ENCODE measurements at places on chromosomes 6 and 20. TPM values are rescaled to one million over a fixed set of nuclear protein-coding genes. Genes with fewer than 3 reads are reported as not detected.
A peak's percentile ranks its signal among the peaks of the same experiment; 100 is the strongest.

DNA sequence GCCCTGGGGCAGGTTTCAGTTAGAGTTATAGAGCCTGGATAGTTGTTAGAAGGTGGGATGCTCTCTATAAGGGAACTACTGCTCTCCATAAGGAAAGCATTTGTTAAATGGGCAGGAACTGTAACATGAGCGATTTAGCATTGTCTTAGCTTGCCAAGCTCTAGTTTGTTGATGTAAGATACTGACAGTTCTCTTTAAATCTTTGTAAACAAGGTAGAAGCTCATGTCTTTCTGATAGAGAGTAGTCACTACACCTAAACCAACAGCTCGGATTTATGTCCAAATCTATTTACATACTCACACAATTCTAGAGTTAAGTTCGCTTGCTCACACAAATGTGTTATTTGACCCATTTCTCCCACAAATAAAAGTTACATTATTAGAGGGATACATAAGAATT is 87.3 kb downstream of the PLCB1 start:
- peaks cover 4% of the 10 kb centered on the region for H3K4me1 ChIP-seq
- no peak overlapping the region for H3K27ac ChIP-seq
- H3K27me3 ChIP-seq, result no peaks in the 10 kb centered on the region
- H3K36me3 ChIP-seq, result no peaks in the 10 kb centered on the region
- DNase-seq, result no peak

DNA sequence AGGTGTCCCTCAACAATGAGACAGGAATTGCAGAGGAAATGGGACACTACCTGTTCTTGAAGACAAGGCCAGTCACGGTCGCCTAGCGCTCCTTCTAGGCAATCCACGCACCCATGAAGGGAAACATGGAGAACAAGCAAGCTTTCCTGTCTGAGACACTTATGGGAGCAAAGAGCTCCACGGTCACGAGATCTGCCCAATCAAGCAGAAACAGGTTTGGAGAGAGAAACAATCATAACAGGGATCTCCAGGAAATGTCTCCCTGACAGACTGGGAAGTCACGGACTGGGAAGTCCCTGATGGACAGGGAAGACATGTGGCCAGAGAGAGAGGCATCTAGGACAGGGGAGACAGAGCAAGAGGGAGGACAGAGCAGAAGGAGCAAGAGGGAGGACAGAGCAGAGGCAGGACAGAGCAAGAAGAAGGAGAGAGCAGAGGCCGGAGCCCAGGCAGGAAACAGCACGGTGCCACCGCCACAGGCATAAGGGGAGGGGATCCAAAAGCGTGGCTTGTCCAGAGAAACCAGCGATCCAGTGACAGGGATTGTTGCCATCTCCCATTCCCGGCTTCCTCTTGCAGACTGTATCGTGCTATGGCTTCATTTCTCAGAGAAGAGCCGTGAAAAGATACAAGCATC is 167.8 kb upstream of the ZNF337 start:
- no peak for DNase-seq
- peaks cover 73% of the 10 kb centered on the region for H3K4me1 ChIP-seq

DNA sequence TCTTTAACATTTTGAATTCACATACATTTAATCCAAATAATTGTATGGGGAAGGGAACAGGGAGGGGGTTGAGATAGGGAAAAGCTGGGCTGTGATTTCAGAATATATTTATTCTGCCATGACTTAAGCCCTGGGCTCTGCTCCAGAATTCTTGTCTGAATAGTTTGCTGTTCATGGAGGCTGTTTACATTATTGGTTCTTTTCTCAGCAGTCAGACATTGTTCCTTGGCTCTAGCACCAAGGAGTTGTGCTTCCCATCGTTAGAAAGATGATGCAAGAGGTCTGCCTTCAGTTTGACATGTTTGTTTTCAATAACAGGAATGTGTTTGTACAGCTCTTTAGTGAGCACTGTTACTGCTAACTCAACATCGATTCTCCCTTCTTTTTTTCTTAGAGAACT is 198.8 kb upstream of the CDYL start:
- no peak overlapping the region for H3K4me3 ChIP-seq
- peaks cover 5% of the 10 kb centered on the region for H3K36me3 ChIP-seq
- no peak for DNase-seq
- no peak overlapping the region for H3K27ac ChIP-seq

DNA sequence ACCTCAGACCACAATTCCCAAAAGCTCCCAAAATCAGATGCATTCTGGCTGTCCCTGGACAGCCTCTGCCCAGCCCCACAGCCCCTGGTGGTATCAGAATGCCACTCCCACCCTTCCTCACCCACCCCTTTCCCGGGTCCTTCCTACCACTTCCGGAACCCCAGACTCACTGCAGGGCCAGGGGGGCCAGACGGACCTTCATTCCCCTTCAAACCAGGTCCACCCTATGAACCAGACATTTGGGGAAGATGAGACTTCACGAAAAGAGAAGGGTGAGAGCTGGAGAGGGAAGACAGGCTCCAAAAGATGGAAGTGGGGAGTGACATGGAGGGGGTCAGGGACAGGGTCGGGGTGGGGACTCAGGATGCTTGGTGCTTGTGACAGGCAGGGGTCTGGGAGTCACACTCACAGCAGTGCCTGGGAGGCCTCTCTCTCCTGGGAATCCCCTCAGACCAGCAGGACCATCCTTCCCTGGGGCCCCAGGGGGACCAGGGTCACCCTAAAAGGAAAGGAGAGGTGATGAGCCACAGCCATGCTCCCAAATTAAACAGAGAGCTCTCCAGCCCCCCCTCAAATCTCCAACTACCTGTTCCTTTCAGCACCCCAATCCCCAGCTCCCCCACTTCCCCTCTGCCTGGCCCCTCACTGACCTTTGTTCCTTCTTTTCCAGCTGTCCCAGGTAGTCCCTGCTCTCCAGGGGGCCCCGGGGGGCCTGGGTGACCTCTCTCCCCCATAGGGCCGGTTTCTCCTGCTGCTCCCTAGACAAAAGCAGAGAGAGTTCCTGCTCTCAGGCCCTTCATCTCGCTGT is 20.2 kb downstream of the COL11A2 start:
- DNase-seq, result no peak
- H3K27me3 ChIP-seq, result peaks cover 37% of the 10 kb centered on the region
- H3K4me1 ChIP-seq, result peaks cover 14% of the 10 kb centered on the region
- H3K27ac ChIP-seq, result peak overlapping the region; percentile 51

GRCh38 chr6:40743690-40744446 is 156.7 kb upstream of the LRFN2 start:
- H3K27me3 ChIP-seq, result peaks cover 6% of the 10 kb centered on the region
- DNase-seq, result no peak
- H3K4me3 ChIP-seq, result no peak overlapping the region

DNA sequence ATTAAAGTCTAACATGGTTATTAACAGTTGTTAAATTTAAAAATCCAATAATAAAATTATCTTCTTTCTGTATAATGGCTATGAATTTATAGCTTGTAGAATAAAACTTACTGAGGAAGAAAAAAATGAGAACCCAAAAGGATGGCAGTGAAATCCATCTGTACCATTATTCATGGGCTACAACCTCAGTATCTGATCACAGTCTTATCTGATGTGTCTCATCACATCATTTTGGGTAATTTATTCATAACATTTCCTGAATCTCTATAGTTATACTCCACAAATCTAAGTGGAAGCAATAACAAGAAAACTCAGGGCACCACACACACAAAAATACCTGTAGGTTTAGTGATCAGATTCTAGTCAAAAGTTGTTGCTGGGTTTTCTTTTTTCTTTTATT is 7.3 kb downstream of the CLDN20 start:
- DNase-seq, result no peak
- no peak overlapping the region for H3K27ac ChIP-seq
- H3K4me3 ChIP-seq, result no peak overlapping the region
- H3K36me3 ChIP-seq, result peaks cover 29% of the 10 kb centered on the region
- H3K27me3 ChIP-seq, result no peaks in the 10 kb centered on the region
- H3K4me1 ChIP-seq, result peaks cover 7% of the 10 kb centered on the region

DNA sequence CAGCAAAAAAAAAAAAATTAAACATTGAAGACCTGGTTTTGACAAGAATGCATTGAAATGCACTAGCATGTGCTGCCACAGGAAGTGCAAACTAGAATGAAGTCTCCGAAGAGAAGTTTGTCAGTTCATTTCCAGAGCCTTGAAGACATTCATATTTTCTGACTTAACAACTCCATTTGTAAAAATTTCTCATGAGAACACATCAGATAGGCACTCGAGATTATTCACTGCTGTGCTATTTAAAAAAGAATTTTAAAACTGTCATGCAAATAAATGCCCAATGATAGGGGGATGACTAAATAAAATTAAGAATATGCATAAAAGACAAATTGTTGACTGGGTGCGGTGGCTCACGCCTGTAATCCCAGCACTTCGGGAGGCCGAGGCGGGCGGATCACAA is 394.6 kb upstream of the JARID2 start:
- no peak overlapping the region for H3K27ac ChIP-seq
- no peak for DNase-seq
- H3K36me3 ChIP-seq, result no peaks in the 10 kb centered on the region
- no peak overlapping the region for H3K4me3 ChIP-seq
- no peaks in the 10 kb centered on the region for H3K27me3 ChIP-seq
- peaks cover 2% of the 10 kb centered on the region for H3K4me1 ChIP-seq

GRCh38 chr20:57792386-57793080 is 82.7 kb upstream of the PMEPA1 start:
- no peak overlapping the region for H3K4me3 ChIP-seq
- no peaks in the 10 kb centered on the region for H3K4me1 ChIP-seq
- peaks cover 16% of the 10 kb centered on the region for H3K27me3 ChIP-seq
- no peak overlapping the region for H3K27ac ChIP-seq
- no peaks in the 10 kb centered on the region for H3K36me3 ChIP-seq

GRCh38 chr20:47172579-47172978 is 183.9 kb downstream of the ZMYND8 start:
- DNase-seq, result no peak
- no peaks in the 10 kb centered on the region for H3K36me3 ChIP-seq
- H3K27ac ChIP-seq, result no peak overlapping the region
- peaks cover 25% of the 10 kb centered on the region for H3K27me3 ChIP-seq
- H3K4me1 ChIP-seq, result no peaks in the 10 kb centered on the region
- H3K4me3 ChIP-seq, result no peak overlapping the region

GRCh38 chr20:11564491-11564890 is 353.2 kb upstream of the BTBD3 start:
- no peak overlapping the region for H3K4me3 ChIP-seq
- H3K36me3 ChIP-seq, result no peaks in the 10 kb centered on the region
- no peaks in the 10 kb centered on the region for H3K4me1 ChIP-seq

DNA sequence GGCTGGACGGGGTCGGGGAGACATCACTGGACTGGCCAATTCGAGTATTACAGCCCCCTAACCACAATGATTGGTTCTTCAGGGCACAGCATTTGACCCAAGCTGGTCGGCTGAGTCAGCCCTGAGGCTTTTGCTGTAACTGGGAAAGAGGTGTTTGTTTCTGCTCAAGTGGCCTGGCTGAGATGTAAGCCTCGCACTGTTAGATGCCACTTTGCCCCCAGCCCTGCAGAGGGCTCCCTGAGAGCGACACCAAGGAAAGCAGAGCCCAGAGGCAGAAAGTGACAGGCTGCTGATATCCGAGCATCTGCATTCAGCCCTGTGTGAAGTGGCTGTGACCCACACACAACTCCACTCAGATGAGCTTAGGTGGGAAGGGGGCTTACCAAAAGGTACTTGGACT is 19.4 kb downstream of the ERGIC3 start:
- no peaks in the 10 kb centered on the region for H3K36me3 ChIP-seq
- no peaks in the 10 kb centered on the region for H3K27me3 ChIP-seq
- no peaks in the 10 kb centered on the region for H3K4me1 ChIP-seq
- DNase-seq, result no peak
- H3K4me3 ChIP-seq, result no peak overlapping the region

DNA sequence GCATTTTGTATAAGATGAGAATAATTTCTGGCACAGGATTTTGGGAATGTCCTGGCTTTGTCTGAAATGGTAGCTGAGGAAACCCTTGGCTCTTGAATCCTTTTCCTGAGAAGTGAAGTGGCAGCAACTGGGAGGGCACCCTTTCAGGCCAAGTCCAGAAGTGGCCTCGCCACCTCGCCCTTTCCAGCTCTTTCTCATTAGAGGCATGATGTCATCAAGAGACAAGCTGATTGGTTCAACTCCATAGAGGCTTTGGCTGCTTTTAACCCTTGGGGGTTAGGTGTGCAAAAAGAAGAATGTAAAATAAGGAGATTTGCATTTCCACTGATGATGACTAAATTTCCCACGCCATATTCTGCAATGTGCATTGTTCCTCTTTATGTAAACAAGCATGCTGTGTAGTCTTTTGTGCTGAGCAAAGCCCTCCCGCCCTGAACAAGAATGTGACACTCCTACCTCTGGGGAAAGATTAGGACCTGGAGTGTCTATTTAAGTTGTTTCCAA is 116.5 kb downstream of the TCP11 start:
- peaks cover 4% of the 10 kb centered on the region for H3K4me1 ChIP-seq
- DNase-seq, result no peak
- H3K36me3 ChIP-seq, result no peaks in the 10 kb centered on the region
- no peaks in the 10 kb centered on the region for H3K27me3 ChIP-seq

- no peak overlapping the region for H3K4me3 ChIP-seq
- no peak for DNase-seq
- no peak overlapping the region for H3K27ac ChIP-seq
- no peaks in the 10 kb centered on the region for H3K36me3 ChIP-seq
- peaks cover 4% of the 10 kb centered on the region for H3K27me3 ChIP-seq
These were observed 1.3 kb upstream of the KCNQ2 start for GRCh38 chr20:63473555-63474449.

GRCh38 chr6:24564081-24564480 is 69.3 kb downstream of the ALDH5A1 start:
- no peak overlapping the region for H3K4me3 ChIP-seq
- H3K27ac ChIP-seq, result no peak overlapping the region
- H3K36me3 ChIP-seq, result no peaks in the 10 kb centered on the region
- peaks cover 7% of the 10 kb centered on the region for H3K27me3 ChIP-seq
- H3K4me1 ChIP-seq, result no peaks in the 10 kb centered on the region

- no peaks in the 10 kb centered on the region for H3K27me3 ChIP-seq
- peaks cover 17% of the 10 kb centered on the region for H3K36me3 ChIP-seq
- no peak overlapping the region for H3K27ac ChIP-seq
- no peak overlapping the region for H3K4me3 ChIP-seq
These were observed 144.1 kb upstream of the AKAP12 start for GRCh38 chr6:151095538-151096254.

GRCh38 chr20:37627767-37628130 is 66.1 kb upstream of the CTNNBL1 start:
- H3K4me3 ChIP-seq, result no peak overlapping the region
- H3K36me3 ChIP-seq, result no peaks in the 10 kb centered on the region
- no peaks in the 10 kb centered on the region for H3K4me1 ChIP-seq
- peaks cover 84% of the 10 kb centered on the region for H3K27me3 ChIP-seq
- DNase-seq, result no peak
- H3K27ac ChIP-seq, result no peak overlapping the region

DNA sequence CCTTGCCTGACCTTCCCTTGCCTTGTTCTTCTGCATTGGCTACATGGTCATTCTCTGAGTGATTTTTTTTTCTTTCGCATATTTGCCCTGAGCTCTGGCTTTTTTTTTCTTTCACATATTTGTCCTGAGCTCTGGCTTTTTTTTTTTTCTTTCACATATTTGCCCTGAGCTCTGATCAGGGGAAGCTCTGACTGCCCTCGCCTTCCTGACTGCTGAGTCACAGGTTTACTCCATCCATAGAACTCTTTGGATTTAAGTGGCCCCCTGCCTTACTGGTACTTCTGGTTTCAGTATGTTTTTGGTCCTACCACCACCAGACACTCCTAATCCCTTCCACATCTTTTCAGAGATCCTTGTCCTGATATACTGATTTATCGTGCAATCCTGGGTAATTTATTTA is 201.1 kb downstream of the OGFRL1 start:
- peaks cover 18% of the 10 kb centered on the region for H3K4me1 ChIP-seq
- no peak overlapping the region for H3K27ac ChIP-seq
- no peaks in the 10 kb centered on the region for H3K27me3 ChIP-seq
- H3K36me3 ChIP-seq, result no peaks in the 10 kb centered on the region

PMEPA1 gene
- polyA plus RNA-seq, result 10.0 TPM

GLP1R gene
- polyA plus RNA-seq, result not detected

PNLDC1 gene
- not detected for polyA plus RNA-seq

DEFB124 gene
- not detected for polyA plus RNA-seq

CCND3 gene
- polyA plus RNA-seq, result 369 TPM

Data from naive B cell (primary cell).